ENCODE measurements at places on chromosomes 7 and 10.

- no peak for DNase-seq
Observed at GRCh38 chr10:6314620-6315205, 112.0 kb downstream of the PFKFB3 start.

DNA sequence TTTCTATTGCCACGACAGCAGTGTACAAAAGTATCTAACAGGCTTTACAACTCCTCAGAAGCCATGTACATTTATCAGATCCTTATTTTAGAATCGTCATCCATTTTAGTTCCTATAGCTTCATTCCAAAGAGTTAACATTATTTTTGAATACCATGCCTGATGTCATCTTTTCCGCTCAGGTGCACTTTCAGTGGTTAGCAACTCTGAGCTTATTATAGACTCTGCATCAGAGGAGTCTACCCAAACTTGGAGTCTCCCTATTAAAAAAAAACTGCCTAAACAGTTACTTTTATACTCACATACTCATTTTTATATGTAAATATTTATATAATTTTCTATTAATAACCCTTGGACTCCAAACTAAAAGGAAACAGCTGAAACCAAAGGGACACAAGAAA lies 31.6 kb upstream of the PRSS37 start:
- DNase-seq, result no peak

- DNase-seq, result peak; percentile 18
Observed at GRCh38 chr10:71347587-71348395, 28.7 kb downstream of the SLC29A3 start.

DNA sequence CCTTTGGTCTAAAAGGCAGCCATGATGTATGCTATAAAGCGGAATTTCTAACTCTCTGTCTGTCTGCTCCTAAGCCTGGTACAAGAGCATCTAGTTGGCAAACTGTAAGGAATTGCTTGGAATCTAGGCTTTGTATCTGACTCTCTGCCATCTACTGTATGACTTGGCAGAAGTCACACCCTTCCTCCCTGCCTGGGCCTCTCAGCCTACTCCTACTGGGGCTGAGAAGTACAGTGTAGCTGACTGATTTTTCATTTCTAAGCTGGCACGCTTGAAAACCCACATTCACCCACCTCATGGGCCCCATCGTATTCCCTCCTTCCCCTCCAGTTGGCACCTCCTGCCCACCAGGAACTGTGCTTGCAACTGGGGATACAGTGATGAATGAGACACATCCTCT lies 435.2 kb downstream of the PLXNA4 start:
- DNase-seq, result no peak

GRCh38 chr7:6273917-6274630 lies 1.6 kb upstream of the CYTH3 start:
- DNase-seq, result no peak

DNA sequence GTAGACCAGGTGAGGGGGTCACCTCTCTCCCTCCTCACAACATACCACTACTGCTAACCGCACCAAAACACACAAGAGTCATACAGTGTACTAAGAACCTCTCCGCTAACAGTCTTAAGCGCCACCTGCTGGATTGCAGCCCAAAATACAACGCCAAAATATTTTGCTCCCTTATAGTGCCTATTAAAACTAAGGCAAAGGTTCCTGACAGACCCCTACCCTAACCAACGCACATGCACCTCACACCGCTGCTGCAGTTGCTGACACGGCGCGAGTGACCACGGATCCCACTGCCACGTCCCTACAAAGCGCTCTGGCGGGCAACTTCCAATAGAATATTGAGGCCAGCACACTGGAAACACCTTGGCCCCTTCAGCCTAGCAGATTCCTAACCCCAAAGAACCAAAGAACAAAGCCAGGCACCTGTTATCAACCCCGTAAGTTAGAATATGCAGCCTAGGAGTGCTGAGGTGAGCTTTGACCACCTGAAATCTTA lies 563.6 kb upstream of the SEMA3D start:
- peak; percentile 61 for DNase-seq

- no peak for DNase-seq
Observed at GRCh38 chr10:80561950-80562349, 24.2 kb downstream of the SH2D4B start.

GRCh38 chr7:56157238-56157790 lies 41.1 kb upstream of the NUPR2 start:
- DNase-seq, result no peak

GRCh38 chr7:82318786-82319185 lies 124.8 kb downstream of the CACNA2D1 start:
- no peak for DNase-seq

DNA sequence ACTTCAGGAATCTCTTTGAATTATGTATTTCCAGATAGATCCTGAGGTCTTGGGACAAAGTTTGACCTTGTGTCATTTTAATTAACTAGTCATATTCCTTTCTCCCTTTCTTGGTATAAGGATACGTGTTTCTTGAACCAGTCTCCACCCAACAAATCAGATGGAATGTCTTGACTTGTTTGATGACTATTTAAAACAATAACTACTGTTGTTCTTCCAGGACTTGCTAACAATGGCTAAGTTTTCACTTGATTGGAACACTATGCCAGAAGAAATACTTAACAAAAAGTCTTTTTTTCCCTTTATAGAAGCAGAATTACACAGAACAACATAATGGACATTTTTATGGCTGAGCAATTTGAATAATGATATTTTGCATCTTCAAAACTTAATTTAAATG lies 43.0 kb upstream of the WIPF3 start:
- no peak for DNase-seq

DNA sequence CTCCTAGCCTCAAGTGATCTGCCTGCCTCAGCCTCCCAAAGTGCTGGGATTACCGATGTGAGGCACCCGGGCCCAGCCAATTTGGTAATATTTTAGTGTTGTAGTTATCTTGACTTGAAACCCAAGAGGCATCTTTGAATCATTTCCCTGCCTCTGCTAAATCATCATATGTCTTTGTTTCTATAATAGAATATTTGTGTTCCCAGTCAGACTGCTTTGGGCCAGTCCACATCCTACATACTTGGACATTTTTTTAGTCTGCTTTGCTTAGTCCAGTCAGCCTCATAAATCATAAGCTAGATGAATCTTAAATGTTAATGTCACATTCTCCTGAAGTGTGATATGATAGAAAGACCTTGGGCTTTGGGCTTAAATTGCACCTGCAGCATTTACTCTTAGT lies 5.9 kb downstream of the STAM start:
- DNase-seq, result no peak

GRCh38 chr10:70674560-70675495 lies 2.5 kb downstream of the ADAMTS14 start:
- DNase-seq, result no peak

DNA sequence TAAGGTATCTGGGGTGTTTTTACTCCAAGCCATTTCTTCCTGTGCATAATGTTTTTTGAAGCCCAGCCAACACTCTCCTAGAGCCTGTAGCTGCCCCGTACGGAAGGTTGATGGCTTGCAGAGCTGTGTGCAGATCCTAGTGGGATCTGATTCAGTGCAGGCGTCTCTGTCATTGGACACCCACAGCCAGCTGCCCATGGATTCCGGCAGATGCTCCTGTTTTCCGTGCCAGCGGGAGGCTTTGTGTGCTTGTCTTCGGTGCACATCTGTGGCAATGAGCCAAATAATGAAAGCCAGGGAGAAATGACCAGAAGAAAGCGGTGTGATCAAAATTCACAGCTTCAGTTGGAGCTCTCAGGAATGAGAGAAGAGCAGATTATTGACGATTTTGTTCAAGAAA lies 426.4 kb downstream of the TYW1 start:
- DNase-seq, result peak; percentile 95

- DNase-seq, result no peak
Observed at GRCh38 chr7:30983914-30984247, 20.1 kb downstream of the GHRHR start.

DNA sequence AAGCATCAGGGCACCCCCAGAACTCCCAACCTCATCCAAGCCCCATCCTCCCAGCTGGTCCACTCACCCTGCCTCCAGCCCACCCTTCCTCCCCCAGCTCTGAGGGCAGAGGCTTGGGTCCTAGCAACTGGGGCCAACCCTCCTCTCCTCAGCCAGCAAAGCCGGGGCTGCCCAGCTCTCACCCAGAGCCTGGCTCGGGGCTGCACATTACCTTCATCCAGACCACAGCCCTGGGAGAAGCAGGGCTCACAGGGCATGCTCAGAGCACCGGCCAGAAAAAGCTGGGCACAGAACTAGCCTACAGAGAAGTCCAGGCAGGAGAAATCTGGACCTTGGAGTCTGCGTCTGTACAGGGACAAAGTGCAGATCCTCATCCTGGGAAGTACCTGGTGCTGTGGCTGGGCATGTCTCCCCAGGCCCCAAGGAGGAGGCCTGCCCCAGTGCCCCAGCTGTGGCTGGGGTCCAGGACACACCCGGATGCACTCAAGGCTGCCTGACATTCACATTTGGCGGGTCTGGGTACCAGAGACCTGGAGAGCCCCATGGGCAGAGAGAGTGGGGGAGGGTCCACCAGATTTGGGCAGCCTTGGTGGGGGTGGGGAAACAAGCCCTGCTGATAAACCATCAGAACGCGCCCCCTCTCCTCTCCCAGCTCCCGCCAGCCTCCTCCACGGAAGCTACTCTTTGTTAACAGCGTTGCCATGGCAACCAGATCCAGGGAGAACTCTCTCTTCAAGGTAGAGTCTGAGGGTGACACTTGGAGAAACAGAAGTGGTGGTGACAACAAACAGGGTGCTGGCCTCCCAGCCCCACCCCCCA lies 5.1 kb downstream of the RASGEF1A start:
- DNase-seq, result no peak

DNA sequence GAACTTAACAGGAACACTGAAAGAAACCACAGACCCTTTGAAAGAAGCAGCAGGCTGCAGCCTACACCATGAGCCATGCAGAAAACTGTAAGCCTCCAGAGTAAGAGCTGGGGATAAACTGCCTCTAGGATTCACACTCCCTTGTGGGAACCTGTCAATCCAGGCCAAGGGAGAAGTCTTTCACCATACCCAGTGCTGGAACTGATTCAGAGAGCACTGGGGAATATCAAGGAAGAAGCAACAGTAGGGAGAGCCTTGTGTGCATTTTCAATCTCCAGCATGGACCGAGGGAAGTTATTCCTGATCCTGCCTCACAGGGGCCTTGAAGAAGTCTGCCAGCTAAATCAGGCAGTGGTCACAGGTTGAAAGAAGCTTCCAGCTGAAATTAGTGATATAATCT lies 282.2 kb downstream of the AGMO start:
- no peak for DNase-seq

DNA sequence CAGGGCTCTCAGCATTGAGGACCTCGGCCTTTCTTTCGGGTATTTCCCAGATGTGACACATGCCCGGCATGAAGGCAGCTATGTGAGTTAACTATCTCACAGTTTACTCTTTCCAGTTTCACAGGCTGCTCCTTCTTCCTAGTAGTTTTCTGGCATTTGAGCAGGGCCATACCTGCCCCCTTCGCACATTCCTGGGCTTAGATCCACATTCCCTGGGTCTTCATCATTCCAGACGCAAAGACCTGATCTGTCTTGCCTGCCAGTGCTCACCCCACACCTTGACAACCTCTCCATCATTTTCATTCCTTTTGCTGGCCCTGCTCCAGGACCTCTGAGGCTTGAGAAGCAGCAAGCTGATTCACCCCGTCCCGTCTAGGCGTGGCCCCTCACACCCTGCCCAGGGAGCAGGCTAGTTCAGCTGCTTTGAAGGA lies 227.5 kb downstream of the WDR11 start:
- DNase-seq, result no peak

GRCh38 chr7:72230281-72230680 lies 181.9 kb downstream of the CALN1 start:
- no peak for DNase-seq

Data from SHP77 treated with DMSO at 0.1 percent for 48 hours (cell line).